T-helper 17 cell (primary cell): ENCODE measurements at places on chromosomes 12 and 14.

GRCh38 chr12:80195074-80195726 is 95.9 kb downstream of the OTOGL start:
- DNase-seq: no peak

- no peak for DNase-seq
Observed at GRCh38 chr12:6951551-6952120, 480 bp downstream of the PTPN6 start.

- DNase-seq: no peak
Observed at GRCh38 chr14:76986231-76986565, 42.3 kb downstream of the IRF2BPL start.

GRCh38 chr14:94638339-94638738 is 26.1 kb downstream of the SERPINA3 start:
- no peak for DNase-seq

- DNase-seq: no peak
Observed at GRCh38 chr12:105141320-105141922, 33.9 kb downstream of the WASHC4 start.

- DNase-seq: no peak
Observed at GRCh38 chr12:92547906-92548305, 154.9 kb upstream of the PLEKHG7 start.

DNA sequence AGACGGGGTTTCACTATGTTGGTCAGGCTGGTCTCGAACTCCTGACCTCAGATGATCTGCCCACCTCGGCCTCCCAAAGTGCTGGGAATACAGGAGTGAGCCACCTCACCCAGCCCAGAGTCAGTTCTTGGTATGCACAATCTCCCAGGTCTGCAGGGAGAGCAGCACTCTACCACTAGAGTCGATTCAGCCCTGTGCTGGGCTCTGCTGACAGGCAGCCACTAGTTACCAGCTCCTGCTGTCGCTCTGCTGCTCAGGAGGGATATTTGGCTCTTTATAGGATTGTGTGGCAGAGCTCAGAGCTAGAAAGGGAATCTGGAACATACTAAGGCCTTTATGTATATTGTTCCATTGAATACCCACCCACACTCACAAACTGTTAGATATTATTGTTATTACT is 44.3 kb downstream of the SPTB start:
- no peak for DNase-seq

- DNase-seq: no peak
Observed at GRCh38 chr12:103677905-103678304, 90.8 kb downstream of the STAB2 start.

- no peak for DNase-seq
Observed at GRCh38 chr14:71549421-71550050, 382.7 kb upstream of the RGS6 start.

DNA sequence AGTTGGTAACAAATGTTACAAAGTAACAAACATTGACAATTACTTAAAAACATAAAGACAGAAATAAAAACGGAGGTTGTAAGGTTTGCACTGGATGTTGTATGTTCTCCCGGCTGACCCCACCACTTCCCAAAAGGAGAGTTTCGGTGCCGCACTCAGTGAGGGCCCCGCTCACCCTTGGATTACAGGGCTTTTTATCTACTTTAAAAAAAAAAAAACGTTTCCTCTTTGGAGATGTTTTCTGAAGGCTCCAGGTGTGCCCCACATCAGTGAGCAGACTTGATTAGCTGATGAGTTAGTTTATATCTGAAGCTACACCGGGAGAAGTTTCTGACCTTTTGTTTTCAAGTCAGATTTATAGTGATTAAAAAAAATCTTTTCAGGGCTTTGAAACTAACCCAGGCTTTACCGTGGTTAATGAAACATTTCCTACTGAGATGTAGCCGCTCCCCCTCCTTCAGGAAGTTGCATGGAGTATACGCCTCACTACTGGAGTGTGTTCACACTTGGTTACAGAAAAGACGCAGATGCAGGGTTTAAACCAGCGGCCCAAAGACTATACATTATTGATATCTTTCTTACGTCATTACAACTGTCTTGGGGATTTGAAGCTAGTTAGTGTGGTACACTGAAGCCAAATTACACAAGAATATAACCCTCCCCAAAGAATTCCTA is 38.0 kb upstream of the BCL7A start:
- no peak for DNase-seq

- no peak for DNase-seq
Observed at GRCh38 chr12:105427883-105428282, 97.4 kb downstream of the C12orf75 start.

GRCh38 chr12:28216016-28216415 is 25.8 kb downstream of the CCDC91 start:
- no peak for DNase-seq

DNA sequence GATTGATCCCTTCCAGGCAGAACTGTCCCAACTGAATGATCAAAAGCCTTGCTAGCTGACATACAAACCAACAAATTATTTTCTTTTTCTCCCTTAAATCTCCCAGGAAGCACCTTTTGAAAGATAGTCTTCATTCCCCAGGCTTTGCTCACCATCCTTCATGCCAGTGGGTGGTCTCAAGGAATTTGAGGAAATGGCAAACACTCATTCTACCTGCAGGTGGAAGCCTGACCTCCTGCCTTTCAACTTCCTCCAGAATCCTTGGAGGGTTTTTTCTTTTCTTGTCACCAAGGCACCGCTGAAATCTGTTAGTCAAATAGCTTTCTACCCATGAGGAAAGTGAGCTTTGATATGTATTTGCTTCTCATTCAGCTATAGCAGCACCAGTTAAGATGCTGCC is 128.5 kb downstream of the WIF1 start:
- no peak for DNase-seq

GRCh38 chr14:104644656-104645378 is 40.2 kb upstream of the TMEM179 start:
- no peak for DNase-seq

- DNase-seq: no peak
Observed at GRCh38 chr12:25675808-25676207, 122.7 kb upstream of the LMNTD1 start.

GRCh38 chr12:84644908-84645307 is 267.7 kb downstream of the SLC6A15 start:
- no peak for DNase-seq

DNA sequence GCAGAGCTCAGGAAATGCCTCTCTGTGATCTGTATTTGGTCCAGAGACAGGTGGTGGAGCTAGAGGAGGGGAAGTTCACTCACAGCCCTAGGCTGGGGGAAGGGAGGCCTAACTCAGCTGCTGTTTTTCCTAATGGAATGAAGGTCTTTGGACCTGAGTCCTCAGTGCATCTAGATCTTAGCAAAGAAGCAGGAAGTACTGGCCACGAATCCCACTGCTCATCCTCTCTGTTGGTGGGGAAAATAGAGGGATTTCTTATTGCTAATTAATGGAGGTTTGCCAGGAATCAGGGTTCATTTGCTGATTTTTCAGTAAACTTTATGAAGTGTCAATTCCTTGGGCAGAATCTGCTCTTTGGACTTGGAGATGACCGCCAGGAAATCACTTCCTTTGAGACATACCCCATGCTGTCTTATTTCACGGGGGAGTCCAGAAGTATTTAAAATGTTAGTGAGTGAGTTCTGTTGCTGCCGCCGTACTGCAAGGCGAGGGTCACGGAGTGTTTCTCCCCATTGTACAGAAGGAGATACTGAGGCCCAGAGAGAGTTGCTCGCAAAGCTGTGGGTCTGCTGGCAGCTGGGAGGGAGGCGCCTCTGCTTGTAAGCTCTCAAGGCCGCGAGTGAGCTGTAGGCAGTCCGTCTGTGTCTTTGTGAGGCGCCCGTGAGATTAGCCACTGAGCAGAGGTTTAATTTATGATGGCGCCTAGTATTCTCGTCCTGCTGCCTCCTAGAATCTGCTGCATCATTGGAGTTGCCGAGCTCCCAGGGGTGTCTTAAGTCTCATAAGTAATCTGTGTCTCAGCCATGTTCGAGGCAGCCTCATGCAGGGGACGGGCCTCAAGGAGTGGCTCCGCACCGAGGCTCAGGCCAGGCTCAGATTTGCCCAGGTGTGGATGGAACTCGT is 88.2 kb downstream of the TSPAN9 start:
- DNase-seq: no peak

GRCh38 chr14:74531006-74531405 is 37.4 kb downstream of the ISCA2 start:
- DNase-seq: no peak
